ENCODE measurements at places on chromosomes 2 and 18.

- DNase-seq, result no peak
These were observed 1876.0 kb upstream of the CELF4 start for GRCh38 chr18:39441648-39442047.

GRCh38 chr2:128781585-128782385 is 463.1 kb upstream of the HS6ST1 start:
- DNase-seq, result no peak

- no peak for DNase-seq
These were observed 19.6 kb upstream of the KCNG3 start for GRCh38 chr2:42513252-42513918.

DNA sequence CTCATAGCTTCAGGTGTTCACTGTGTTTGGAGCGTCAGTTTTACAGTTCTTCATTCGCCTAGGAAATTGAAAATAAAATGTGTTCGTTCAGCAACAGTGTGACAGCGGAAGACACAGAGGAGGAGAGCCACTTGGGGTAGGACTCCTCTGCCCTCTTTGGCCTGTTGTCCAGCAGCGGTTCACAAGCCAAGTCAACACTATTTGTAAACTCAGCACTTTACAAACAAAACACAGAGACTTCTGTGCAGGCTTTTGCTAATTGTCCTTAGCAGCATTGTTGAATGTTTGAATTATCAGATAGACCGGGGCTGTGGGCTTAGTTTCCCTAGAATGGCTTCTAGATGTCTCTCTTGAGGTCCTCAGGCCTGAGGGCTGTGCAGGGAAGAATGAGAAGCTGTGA is 73.2 kb downstream of the TNFRSF11A start:
- no peak for DNase-seq

DNA sequence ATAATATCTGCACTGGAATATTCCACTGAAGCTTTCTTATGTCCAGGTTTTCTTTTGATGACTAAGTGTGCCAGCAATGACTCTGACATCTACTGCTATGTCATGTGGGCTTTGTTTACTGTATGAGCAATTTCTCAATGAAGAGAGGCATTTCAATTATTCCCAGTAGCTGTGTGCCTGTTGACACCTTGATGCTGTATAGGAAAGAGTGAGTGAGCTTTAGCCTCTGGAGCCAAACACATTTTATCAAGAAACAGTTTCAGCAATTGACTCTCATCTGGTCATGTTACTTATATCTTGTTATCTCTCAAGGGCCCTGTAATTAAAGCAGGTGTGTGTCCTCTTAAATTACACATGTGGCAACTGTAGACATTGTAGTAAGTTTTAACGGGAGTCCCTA is 493.2 kb upstream of the FANCL start:
- peak; percentile 24 for DNase-seq

GRCh38 chr18:73283788-73284187 is 416.0 kb upstream of the NETO1 start:
- no peak for DNase-seq

GRCh38 chr2:201197781-201198180 is 14.8 kb downstream of the CASP10 start:
- DNase-seq, result no peak

GRCh38 chr2:130728007-130728454 is 839 bp upstream of the GPR148 start:
- DNase-seq, result peak; percentile 40

GRCh38 chr18:77157312-77157711 is 24.7 kb upstream of the MBP start:
- no peak for DNase-seq

- DNase-seq, result no peak
These were observed 133.0 kb downstream of the WDSUB1 start for GRCh38 chr2:159153463-159153862.

DNA sequence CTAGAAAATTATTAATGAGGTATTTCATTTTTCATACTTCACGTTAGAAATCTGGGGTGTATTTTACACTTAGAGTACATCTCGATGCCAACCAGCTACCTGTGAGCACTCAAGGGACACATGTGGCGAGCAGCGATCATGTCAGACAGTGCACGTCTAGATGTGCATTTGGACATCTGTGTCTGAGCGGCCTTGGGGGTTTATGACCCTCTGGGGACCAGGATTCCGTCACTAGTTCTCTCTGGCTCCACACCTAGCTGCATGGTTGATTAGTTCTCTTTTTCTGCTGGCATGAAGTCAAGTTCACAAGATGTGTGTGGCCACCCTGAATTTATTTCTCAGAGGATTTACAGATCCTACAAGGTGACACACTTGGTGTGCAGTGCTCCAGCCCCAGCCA is 192.2 kb downstream of the TSN start:
- no peak for DNase-seq

- no peak for DNase-seq
These were observed 230.7 kb downstream of the RND3 start for GRCh38 chr2:150256736-150257135.

DNA sequence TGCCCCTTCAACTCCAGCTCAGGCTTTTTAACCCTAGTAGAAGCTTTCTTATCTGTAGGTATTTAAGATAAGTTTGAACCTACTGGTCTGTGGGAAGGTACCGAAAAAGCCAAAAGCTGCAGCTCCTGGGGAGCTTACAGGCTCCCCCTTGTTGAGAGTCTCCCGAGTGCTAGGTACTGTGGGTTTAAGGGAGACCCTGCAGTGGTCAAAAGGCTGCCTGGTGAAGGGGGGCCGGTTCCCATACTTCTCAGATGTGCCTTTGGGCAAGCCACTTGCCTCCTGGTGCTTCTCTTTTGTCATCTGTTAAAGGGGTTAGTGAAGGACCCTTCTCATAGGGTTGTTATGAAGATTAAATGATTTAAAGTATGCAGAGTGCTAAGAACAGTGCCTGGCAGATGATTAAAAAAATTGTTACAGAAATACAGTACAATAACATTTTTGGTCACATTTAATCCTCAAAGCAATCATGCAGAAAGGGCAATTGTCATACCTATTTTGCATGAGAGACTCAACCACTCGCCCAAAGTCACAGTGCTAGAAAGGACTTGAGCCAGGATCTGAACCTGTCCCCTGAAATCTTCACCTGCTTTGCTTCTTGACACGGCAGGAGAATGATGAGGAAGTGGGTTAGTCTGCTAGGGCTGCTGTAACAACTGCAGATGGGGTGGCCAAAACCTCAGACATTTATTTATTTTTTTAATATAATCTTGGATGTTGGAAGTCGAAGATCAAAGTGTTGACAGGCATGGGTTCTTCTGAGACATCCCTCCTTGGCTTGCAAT is 62.5 kb downstream of the NEDD4L start:
- no peak for DNase-seq

DNA sequence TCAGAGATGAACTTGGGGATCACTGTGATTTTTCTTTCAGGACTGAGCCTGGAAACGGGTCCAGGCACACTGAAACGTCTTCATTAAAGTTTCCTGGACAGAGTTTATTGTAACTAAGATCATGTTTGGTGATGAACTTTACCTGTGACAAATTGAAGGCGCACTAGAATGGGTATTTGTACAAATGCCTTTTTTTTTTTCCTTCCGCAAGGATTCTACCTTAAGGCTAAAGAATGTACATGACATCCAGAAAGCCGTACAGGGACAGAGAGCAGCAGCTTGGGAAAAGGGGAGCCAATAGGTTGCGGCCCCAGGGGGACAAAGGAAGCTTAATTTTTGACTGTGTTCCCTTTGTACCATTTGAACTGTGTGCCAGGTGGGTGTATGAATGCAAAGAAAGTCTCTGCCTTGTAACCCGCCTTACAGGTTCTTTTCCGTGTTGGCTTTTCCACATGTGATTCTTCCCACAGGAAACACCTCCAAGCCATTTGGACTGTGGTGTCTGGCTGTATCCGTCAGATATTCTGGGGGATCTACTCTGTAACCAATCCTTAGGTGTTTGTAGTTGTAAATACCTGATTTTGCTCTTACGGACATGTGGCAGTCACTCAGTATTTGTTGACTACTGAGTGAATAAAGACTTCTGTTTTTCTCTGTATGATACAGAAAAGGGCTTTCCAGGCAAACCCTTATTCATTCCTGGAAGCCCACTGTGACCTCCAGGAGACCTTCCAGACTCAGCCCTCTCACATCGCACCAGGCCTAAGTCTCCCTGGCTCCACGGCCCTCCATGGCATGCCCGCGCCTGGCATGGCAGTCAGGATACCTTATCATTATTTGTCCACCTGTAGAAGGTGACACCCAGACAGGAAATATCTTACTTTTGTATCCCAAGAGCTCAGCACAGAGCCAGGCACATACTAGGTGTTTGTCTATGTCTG is 1.1 kb downstream of the LRRFIP1 start:
- DNase-seq, result no peak
